Hippocampal formation (tissue), 2 donors: ENCODE measurements at places on chromosomes 1 and 21.

DNA sequence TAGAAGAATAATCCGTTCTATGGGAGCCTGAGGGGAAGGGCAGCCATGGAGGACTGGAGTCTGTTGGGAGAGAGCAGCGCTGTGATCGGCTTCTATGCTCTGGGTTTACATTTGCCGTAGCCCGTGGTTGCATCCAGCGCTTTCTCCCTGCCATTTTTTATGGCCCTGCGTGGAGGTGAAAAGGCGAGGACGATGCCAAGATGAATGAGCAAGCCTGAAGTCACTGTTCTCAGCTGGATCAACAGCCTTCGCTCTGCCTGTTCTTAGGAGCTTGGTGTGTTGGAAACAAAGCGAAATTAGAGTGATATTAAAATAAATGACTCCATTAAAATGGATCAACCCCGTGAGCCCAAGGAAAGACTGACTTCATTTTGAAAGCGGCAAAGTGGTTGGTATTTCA is 120.2 kb downstream of the KCNJ6 start:
- DNase-seq = no peak

DNA sequence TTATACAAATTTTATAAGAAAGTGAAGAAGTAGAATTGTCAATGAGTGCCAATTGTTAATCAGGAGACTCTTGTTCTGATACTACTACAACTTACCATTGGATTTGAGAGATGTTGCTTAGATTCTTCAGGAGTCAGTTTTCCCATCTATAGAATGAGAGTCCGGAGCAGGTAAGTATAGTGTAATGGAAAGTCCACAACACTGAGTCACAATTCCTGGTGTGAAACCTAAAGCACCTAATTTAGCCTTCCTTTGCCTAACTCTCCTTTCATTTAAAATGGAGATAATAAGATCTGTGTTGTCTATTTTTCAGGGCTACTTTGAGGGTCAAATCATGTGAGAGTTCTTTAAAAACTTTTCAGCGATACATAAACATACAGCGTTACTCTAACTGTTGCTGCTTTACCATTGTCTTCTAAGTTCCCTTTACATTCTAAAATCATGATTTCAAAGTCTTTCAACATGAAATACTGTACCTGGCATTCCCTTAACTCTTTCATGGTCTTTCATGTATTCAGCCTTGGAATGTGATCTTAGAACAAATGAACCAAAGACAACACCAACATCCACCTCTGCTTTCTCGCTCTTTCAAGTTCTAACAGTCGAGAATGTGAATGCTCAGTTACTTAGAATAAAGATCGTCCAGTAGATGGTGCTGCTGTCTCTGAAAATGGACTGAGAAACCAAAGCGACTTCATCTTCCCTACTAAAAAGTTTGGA is 90.9 kb downstream of the SLC30A10 start:
- no peak for DNase-seq

GRCh38 chr21:40051801-40052200 is 184.6 kb downstream of the PCP4 start:
- no peak for DNase-seq

DNA sequence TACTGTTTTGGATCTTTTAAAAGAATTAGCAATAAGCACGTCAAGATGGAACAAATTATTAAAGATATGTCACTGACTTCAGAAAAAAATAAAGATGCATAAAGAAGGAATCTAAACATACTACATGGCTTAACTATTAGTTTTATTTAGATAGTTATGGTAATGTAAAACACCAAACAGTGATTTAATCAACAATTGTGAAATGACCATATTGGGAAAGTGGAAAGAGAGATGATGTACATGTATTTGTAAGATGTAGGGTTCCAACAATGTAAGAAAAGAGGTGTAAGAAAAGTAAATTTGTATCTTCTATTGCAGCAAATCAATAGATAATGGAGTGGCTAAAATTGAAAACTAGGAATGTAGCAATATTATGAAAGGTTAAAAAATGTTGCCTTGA is 6.4 kb upstream of the AIM2 start:
- DNase-seq = no peak

DNA sequence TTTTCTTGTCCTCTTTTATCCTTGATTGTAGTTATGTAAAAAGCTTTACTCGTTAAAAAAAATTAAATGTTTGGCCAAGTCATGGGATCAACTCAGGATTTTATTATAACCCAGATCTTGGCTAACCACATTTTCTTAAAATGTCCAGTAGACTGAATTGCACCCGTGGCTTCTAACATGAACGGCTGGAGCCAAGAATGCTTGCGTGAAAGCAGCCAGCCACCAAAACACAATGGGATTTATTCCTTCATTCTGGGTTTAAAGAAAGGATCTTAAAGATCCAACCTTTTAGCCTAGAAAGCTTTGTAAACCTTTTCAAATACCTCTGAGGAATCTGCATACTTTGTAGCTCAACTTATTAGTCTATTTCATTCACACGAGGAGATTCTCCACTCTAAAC is 404.4 kb downstream of the USP25 start:
- DNase-seq = no peak

DNA sequence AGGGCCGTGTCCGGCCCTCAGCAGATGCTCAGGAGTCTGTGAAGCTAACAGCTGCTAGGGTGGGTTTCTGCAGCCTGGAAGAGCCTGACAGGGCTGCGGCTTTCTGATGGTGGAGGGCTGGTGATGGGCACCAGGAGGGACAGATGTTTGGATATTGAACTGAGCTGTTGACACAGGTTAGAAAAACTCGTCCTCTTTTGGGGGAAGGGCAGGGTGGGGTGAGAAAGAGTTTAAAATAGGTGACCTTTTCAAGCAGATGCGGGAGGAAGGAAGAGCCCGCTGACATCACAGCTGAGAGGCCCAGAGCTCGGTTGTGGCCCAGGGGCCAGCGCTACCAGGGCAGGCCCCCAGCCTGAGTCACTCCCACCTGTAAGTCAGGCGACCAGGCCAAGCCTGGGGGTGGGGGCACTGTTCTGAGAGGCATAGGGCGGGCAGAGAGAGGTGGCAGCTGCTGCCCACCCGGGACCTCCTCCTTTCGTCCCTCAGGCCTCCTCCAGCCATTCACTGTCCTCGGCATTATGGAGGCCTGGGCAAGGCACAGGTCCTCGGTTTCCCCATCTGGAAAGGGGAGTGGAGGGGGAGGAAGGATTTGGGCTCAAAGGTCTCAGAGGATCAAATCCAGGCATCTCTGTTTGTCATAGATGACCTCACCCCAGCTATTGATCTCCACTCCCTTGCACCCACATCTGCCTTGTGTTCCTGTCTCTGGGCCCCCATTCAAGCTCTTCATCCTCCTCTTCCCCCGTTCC is 32.3 kb upstream of the ID3 start:
- DNase-seq = no peak

GRCh38 chr1:153628638-153629342 is 556 bp downstream of the S100A1 start:
- no peak for DNase-seq

GRCh38 chr1:85330214-85330631 is 53.8 kb upstream of the BCL10 start:
- no peak for DNase-seq

DNA sequence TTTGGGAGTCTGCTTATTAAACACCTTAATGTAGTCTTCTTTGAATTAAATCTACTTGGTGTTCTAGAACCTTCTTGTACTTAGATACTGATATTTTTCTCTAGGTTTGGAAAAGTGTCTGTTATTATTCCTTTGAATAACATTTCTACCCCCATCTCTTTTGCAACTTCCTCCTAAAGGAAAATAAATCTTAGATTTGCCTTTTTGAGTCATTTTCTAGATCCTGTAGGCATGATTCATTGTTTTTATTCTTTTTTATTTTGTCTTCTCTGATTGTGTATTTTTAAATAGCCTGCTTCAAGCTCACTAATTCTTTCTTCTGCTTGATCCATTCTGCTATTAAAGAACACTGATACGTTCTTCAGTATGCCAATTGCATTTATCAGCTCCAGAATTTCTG is 155.9 kb upstream of the NEGR1 start:
- no peak for DNase-seq

- peak; percentile 77 for DNase-seq
These were observed 8.7 kb upstream of the MDM4 start for GRCh38 chr1:204507317-204508105.

DNA sequence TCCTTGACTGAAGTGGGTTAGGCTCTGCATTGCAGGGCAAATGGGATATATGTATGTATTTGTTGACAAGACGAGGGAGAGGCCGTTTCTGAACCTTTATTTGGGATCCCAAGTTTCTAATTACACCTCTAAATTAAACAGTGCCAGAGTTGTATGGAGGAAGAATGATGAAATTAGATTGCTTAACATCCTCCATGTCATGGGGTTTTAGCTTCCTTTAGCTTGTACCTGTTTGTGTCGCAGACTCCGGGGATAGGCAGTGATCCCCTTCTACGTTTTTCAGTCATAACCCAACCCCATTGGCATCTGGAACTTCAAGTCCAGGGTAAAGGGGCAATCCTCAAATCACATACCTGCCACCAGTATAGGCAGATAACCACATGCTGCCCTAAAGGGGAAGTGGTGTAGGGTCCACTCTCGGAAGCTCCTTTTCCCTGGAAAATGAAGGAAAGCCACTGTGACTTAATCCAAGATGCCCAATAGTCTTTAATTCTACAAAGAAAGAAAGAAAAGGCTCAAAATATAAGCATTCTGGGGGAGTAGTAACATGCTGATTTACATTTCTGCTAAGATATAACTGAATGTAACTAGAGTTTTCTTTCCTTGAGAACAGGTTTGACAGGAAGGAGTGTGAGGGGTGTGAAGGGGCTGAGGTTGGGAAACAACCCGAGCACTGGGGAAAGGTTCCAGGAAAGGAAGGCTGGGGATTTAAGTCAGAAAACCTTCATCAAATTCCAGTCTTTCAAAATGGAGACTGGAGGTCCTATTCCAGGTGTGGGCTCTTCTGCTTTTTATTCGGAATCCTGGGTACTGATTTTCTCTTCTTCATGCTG is 77.6 kb downstream of the RGL1 start:
- DNase-seq = no peak

GRCh38 chr1:220067269-220068204 is 21.2 kb upstream of the EPRS1 start:
- DNase-seq = no peak

- DNase-seq = no peak
These were observed 9.0 kb downstream of the TRAF5 start for GRCh38 chr1:211335522-211336157.

DNA sequence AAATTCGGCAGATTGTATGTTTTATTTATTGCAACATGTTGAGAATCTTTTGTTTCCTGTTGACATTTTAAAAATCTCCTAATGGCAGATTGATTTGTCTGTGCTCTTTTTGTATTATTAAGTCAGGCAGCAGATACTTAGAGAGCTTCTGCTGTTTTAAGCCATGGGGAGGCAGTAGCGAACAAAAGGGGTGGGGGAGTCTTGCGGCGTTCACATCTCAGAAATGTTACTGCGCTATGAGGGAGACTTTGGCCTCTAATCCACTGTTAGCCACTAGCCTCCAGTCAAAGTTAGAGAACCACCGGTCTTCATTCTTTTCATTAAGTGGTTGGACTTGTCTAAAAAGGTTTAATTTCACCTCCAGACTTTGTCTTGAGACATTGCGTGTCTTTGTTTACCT is 93.6 kb downstream of the DYRK1A start:
- DNase-seq = no peak

GRCh38 chr1:221815660-221816059 is 73.8 kb upstream of the DUSP10 start:
- DNase-seq = no peak

DNA sequence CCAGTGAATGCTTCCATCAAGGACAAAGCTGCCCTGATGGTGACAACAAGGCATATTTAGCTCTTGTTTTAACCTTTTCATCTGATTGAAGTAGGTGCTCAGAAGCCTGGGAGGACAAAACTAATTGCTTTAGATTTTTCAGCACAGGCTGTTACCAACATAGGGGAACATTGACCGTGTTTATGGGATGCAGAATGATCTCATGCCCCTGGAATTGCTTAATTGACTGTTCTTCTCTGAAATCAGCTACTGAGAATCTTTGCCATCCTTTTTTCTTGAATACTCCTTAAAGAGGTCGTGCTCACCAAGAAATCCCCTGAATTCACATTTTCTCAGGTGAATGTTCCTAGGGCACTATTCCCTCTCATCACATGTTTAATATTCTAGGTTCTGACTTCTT is 95.9 kb upstream of the CCDC190 start:
- no peak for DNase-seq

- no peak for DNase-seq
These were observed 4.1 kb downstream of the KRTAP21-3 start for GRCh38 chr21:30714456-30714855.

DNA sequence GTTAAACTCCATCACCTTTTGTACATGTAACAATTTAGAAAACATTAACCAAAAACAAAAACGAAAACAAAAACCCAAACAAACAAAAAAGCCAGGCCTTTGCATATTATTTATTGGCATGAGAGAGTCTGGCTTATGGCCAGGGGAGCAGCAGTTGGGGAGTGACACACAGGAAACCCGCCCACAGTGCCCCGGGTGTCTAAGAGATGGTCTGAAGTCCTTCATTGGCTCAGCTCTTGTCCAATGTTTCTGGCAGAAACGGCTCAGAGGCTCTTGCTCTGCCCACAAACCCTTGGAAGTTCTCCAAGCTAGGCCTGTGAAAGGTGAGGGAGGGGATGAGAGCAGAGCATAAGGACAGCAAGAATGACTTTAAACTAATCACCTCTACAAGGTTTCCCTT is 131.5 kb downstream of the CNIH3 start:
- DNase-seq = no peak

GRCh38 chr21:42367367-42368165 is 1.2 kb upstream of the TFF1 start:
- no peak for DNase-seq
